Activated CD4-positive, alpha-beta T cell treated with anti-CD3 and anti-CD28 coated beads for 36 hours (primary cell): ENCODE measurements at places on chromosomes 2 and 18.
A peak's percentile ranks its signal among the peaks of the same experiment; 100 is the strongest.

- DNase-seq, result no peak
Observed at GRCh38 chr2:203461746-203462145, 73.4 kb downstream of the RAPH1 start.

DNA sequence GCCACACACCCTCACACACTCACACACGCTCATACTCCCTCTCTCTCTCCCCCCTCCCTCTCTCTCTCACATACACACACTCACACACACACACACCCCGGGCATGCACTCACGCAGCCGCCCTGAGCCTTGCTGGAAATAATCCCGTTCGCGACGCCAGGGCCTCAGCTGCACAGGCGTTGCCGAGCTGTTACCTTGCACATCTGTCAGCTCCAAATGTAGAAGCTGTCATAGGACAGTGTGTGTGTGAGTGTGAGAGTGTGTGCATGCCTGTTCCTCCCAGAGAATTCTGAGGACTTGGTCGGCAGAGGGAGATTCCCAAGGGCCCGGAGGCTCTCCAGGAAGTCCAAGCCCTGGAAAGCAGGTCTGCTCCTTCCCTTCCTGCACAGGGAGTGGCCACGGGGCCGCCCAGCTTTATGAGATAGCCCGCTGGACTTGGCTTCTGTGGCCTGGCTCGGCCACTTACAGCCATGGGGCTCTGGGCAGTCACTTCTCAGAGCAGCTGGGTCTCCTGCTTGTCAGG, 8.6 kb downstream of the SPR start:
- DNase-seq, result no peak

GRCh38 chr2:69278366-69278765, 108.7 kb downstream of the GFPT1 start:
- no peak for DNase-seq

- DNase-seq, result no peak
Observed at GRCh38 chr18:62332431-62332830, 7.3 kb downstream of the TNFRSF11A start.

DNA sequence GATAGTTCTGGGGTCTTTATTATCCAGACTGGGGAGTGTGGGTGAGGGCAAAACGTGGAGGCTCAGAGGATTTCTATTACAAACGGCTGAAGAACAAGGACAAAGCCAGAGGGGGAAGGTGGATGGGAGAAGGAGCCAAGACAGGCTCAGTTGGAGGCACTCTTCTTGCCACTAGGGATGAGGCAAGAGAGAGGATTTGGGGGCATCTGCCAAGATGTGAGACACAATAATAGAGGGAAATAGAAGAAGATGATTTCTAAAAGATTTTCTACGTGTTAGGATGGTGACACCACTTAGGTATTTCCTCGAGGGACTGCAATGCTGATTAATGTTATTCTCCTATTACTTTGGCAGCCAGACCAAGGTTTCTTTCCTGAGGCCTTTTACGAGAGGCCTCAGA, 71.8 kb downstream of the APOB start:
- no peak for DNase-seq

DNA sequence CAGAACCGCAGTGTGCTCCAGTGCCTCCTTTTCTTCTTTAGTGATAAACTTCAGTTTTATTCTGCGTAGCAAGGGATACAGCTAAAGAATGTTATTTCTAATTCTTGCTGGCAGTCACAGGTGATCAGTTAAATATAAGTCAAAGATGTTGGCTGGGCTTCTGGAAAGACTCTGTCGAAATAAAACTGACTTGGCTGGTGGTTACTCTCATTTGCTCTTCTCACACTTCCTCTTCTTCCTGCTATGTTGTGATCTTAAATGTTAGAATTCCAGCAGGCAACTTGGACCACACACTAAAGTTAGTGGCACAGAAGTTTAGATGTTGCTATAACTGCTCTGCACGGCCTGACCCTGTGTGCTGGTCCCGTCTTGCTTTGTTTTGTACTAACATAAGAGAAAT, 278.6 kb downstream of the CDH19 start:
- DNase-seq, result no peak

- DNase-seq, result no peak
Observed at GRCh38 chr2:109451671-109452070, 162.1 kb downstream of the SEPTIN10 start.

GRCh38 chr18:644395-645004, 13.0 kb upstream of the TYMS start:
- DNase-seq, result peak; percentile 44

DNA sequence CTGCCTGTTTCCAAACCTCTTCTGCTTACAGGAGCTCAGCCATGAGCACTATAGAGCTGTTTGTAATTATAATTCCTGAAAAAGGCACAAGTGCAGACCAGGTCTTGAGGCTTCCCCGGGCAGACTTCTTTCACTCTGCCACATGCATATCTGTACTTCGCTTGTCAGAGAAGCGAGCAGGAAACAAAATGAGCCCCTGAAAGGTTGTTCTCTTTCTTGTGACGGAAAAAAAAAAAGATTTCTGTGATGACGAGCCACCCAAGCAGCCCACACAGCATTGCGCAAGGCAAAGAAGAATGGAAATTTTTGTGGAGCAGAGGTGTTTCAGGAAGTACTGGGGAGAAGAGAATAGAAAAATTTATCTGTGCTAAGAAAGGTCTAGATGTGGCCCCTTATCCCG, 54.0 kb upstream of the LINC00305 start:
- no peak for DNase-seq

DNA sequence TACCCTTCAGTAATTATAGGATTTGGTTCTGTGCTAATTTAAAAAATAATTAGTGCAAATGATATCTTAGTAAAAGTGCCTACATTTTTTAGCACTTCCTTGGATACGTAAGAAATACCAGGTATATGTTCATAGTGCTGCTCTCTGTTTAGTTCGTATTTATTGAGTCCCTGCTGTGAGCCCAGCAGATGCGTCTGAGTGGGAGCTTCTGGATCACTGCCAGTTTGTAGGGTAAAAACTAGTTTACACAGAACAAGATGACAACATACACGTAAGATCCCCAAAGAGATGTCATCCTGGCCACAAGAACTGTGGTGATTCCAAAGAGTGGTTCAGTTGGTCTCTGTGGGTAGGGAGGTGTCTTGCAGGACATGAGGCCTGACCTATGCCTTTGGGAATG, 103.2 kb downstream of the CTIF start:
- DNase-seq, result no peak

- DNase-seq, result peak; percentile 70
Observed at GRCh38 chr18:63319383-63320122, at the start of gene BCL2. BCL2 (minus strand) TSS chr18:63319769.

DNA sequence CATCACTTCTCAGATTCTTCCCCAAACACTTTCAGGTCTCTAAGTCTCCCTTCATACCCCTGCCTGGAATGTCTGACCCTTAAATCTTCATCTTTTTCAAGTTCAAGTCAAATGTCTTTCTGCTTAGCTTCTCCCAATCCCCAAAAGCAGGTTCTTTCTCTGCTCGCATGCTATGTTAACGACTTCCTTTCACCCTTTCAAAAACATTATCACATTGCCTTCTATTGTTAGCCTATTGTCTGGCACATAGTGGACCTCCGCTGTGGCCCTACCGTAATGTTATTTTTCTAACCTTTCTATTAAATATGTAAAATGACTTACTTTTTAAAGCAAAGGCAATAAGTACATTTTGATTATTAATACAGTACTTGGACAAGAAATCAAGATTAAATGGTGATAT, 2.2 kb downstream of the CDKL4 start:
- DNase-seq, result no peak

- DNase-seq, result no peak
Observed at GRCh38 chr2:215460682-215461382, 25.0 kb upstream of the FN1 start.

- DNase-seq, result no peak
Observed at GRCh38 chr18:56756966-56757365, 105.8 kb downstream of the WDR7 start.

- DNase-seq, result no peak
Observed at GRCh38 chr2:101083613-101084012, 67.6 kb downstream of the TBC1D8 start.

GRCh38 chr2:172426635-172427255, 641 bp upstream of the ITGA6 start:
- DNase-seq, result no peak

DNA sequence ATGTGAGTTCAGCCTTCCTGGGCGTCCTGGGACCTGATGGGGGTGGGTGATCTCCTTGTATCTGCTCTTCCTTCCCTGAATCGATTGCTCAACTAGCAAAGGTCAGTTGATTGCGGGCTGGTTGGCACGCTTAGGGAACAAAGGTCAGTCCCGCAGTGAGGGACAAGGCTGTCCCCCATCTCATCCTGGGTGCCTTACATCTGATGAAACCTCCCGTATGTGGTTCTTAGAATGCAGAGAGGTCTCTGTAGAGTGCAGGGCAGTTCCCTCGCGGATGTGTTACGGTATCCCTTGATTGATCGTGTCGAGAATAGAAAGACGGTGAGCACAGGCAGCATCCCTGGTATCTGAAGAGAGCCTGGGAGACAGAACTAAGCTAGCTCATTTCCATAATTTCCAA, 56.4 kb upstream of the RBM44 start:
- no peak for DNase-seq

DNA sequence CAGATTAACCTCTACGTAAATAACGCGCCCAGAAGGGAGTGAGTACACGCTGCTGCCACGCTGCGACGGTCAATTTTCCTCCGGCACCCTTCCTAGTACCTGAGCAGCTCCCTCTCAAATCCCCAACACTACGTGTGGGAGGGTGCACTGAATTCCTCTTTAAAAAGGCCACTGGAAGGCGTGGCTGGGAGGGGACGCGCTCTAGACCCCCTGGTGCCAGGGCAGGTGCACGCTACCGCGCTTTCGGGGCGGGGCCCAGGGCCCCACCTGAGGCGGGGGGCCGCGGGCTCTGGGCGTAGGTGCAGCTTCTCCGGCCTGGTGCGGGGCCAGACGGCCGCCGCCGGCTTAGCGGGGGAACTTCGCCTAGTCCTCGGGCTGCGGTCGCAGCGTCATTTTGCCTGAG, 668 bp upstream of the ANKRD12 start:
- no peak for DNase-seq

DNA sequence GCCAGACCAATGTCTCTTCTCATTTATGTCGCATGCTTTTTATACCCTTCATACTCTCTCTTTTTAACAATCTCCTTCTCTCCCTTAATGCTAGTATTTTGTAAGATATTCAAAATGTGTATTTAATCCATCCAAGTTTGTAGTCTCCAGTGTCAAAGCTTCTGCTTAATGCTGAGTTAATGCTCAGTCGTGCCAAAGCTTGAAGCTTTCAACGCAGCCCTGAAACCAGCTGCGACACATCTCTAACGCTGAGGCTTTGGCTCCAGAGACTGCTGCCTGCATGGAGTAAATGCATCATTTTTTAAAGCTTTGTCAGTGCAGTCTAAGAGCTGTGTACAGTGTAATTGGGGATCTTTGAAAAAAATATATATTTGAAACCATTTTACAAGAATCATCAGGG, 2108.8 kb upstream of the PIK3C3 start:
- DNase-seq, result no peak

DNA sequence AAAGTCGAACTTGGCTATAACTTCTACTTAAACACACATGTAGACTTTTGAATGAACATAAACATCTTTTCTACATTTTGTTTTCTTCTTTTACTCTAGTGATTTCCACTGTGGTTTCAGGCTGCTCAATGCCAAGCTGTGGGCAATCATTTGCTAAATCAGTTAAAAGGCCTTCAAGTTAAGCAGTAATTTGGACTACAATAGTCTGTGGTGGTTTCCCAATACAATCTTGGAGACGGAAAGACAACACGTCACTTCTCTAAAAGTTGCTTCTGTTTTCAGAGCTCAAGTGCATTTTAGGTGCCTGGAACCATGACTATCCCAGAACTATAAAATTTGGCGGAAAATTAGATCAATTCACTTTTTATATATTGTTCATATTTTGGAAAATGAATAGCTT, 69.4 kb downstream of the TXNL1 start:
- no peak for DNase-seq

- no peak for DNase-seq
Observed at GRCh38 chr2:47072018-47072691, 83.0 kb downstream of the STPG4 start.

GRCh38 chr2:186576614-186577013, 13.2 kb upstream of the ITGAV start:
- DNase-seq, result no peak

DNA sequence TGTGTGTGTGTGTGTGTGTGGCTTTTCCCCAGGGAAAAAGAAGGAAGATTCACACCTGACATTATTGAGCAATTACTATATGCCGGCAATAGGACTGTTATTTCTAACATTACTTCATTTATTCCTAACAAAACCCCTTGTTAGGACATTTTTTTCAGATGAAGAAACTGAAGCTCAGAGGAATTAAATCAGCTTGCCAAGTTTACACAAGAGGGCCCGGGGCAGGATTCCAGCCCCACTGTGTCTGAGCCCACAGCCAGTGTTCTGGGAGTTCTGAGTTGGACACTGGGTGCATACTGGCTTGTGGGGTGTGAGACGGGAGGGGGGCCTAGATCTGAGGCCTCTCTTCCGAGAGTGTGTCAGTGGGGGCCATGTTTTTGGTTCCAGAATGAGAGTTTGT, 9.9 kb downstream of the TOGARAM2 start:
- DNase-seq, result no peak

DNA sequence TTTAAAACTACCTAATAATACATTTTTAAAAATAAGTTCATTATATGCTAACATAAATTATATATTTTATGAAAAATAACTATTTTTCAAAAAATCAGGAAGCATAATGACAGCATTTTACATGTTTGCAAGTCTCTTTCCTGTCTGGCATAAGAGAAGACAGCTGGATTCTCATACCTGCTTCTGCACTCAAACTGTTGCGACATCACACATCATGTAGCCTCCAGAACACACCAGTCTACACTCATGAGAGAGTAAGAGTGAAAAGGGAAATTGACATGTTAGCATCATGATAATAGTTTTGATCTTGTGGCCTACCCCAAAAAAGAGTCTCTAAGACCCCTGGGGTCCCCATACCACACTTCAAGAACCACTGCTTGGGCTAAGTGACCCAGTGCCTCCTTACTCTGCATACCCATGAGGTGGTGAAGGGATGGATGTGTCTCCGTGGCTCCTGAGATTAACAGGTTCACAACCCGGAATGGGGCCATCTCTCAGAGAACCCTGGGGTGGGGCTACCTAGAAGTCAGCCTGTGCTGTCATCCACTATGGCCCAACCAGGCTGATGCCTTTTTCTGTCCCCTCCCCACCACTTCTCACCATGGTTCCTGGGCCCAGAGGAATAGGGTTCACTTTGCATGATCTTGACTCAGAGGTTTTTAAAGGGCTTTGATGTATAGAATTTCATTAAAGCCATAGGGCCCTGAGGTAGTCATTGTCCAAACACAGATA, 102.6 kb upstream of the DAPL1 start:
- DNase-seq, result no peak

- no peak for DNase-seq
Observed at GRCh38 chr18:8788503-8789429, 83.4 kb downstream of the MTCL1 start.

GRCh38 chr18:8948471-8949149, 153.9 kb upstream of the NDUFV2 start:
- no peak for DNase-seq

- no peak for DNase-seq
Observed at GRCh38 chr2:5555636-5556035, 136.5 kb upstream of the SOX11 start.

DNA sequence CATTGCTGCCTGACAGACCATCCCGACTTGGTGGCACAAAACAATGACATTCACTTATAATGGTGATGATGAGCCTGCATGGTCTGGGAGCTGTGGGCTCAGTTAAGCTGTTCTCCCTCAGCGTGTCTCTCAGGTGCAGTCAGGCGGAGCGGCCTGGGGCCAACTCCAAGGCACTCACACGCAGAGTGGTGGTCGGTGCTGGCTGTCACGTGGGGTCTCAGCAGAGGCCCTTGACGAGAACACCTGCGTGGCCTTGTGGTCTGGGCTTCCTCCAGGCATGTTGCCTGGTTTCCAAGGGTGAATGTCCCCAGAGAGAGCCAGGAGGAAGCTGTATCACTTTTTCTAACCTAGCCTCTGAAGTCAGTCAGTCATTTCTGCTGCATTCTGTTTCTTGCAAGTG, 29.8 kb downstream of the ARMC9 start:
- DNase-seq, result no peak
